Uterus (tissue), 4 donors: ENCODE measurements at places on chromosomes 12 and 14.

DNA sequence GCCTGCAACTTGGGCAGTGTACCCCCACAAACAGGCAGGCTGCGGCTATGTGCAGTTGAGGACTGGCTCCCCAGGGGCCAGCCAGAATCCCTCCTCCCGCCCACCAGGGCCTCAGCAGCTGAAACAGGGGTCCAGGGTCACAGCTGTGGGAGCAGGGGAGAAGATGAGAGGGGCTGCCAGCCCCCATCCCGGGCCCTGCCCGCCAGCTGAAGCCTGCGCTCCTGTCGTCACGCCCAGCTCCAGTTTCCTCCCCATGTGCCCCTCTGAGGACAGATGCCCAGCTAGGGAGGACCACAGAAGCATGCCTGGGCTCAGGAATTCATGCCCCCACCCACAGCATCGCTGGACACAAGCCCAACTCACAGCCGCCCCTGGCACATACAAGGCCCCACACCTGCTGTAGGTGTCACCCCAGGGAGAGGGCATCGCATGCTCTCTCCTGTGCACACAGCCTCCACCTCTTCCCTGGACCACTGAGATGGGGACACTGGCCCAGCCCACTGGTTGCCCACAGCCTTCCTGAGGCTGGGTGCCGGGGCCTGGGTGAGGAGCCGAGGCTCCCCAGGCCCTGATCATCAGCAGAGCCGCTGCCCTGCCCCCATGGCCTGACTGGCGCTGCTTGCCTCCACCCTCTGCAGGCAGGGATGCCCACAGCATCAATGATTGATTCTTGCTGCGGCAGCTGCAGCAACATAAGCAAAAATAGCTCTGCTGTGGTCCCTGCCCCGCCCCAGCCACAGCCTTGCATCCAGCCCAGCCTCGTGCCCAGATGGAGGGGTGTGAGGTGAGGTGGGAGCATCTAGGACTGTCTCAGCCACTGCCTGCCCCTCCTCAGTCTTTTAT, 3.7 kb upstream of the CLBA1 start:
- no peak overlapping the region for H3K4me3 ChIP-seq
- H3K27me3 ChIP-seq, result no peaks in the 10 kb centered on the region
- no peaks in the 10 kb centered on the region for H3K4me1 ChIP-seq
- H3K27ac ChIP-seq, result no peak overlapping the region

- no peaks in the 10 kb centered on the region for H3K4me1 ChIP-seq
- DNase-seq, result peak; percentile 81
- no peaks in the 10 kb centered on the region for H3K27me3 ChIP-seq
- peak overlapping the region; percentile 68 for H3K4me3 ChIP-seq
- peak overlapping the region; percentile 48 for H3K27ac ChIP-seq
Observed at GRCh38 chr14:79278798-79279644, 932.3 kb downstream of the DIO2 start.

GRCh38 chr12:19615384-19615725, 176.1 kb downstream of the AEBP2 start:
- H3K4me1 ChIP-seq, result no peaks in the 10 kb centered on the region
- DNase-seq, result no peak
- H3K27me3 ChIP-seq, result no peaks in the 10 kb centered on the region
- no peak overlapping the region for H3K27ac ChIP-seq

DNA sequence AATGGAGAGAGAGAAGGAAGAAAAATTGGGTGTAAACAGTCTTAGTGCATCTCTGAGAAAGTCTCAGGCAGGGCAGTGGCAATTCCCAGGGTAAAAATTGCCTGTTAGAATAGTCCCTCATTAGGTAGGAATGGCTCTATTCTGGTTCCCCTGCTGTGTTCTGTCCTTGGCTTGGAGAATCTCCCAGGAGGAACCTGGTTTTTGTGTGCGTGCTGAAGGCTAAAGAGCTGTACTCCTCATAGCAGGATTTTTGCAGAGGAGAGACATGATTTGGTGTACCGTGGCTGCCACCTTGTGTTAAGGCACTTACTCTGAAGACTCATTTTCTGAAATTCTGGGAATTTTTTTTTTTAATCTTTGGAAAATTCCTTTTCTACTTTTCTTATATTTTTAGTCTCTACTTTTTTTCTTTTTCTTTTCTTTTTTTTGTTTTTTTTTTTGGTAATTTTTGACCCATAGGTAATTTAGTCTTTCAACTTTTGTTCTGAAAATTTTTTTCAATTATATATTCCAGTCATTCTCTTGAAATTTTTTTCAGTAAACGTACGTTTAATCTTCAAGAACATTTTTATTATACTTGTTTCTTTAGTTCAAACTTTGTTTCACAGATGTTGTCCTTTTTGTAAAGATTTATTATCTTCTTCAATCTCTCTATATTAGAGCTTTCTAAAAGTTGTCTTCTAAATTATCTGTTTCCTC, 63.8 kb downstream of the FBXO33 start:
- H3K4me1 ChIP-seq, result no peaks in the 10 kb centered on the region
- peak; percentile 33 for DNase-seq
- no peak overlapping the region for H3K27ac ChIP-seq
- no peak overlapping the region for H3K4me3 ChIP-seq
- no peaks in the 10 kb centered on the region for H3K27me3 ChIP-seq

- H3K27me3 ChIP-seq, result no peaks in the 10 kb centered on the region
- DNase-seq, result no peak
- no peak overlapping the region for H3K4me3 ChIP-seq
- no peaks in the 10 kb centered on the region for H3K36me3 ChIP-seq
- H3K4me1 ChIP-seq, result no peaks in the 10 kb centered on the region
Observed at GRCh38 chr14:98510392-98510791, 761.6 kb downstream of the BCL11B start.

DNA sequence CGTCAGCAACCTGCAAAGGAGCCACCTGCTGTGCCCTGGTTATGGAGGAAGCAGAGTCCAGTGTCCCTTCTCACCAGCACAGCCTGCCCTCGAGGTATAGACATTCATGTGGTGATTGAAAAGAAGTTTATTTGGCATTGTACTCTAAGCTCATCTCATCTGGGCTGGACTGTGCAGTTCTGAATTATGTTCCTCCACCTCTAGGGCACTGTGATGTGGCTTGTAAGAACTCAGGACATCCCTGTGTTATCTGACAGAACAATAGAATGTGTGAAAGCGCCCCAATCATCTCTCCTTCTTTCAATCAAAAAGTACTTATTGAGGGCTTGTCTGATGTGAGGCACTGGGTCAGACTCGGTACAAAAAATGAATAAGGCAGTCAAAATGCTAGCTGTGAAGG, 140.1 kb downstream of the DHRS2 start:
- H3K4me1 ChIP-seq, result no peaks in the 10 kb centered on the region
- H3K36me3 ChIP-seq, result no peaks in the 10 kb centered on the region
- no peak for DNase-seq
- no peak overlapping the region for H3K4me3 ChIP-seq

- no peak overlapping the region for H3K27ac ChIP-seq
- no peaks in the 10 kb centered on the region for H3K27me3 ChIP-seq
- no peak for DNase-seq
Observed at GRCh38 chr12:70031046-70031445, 206.0 kb downstream of the MYRFL start.

- no peak overlapping the region for H3K27ac ChIP-seq
- DNase-seq, result no peak
- H3K36me3 ChIP-seq, result no peaks in the 10 kb centered on the region
- no peak overlapping the region for H3K4me3 ChIP-seq
- H3K4me1 ChIP-seq, result no peaks in the 10 kb centered on the region
- no peaks in the 10 kb centered on the region for H3K27me3 ChIP-seq
Observed at GRCh38 chr12:56808954-56809353, 45.8 kb downstream of the HSD17B6 start.

DNA sequence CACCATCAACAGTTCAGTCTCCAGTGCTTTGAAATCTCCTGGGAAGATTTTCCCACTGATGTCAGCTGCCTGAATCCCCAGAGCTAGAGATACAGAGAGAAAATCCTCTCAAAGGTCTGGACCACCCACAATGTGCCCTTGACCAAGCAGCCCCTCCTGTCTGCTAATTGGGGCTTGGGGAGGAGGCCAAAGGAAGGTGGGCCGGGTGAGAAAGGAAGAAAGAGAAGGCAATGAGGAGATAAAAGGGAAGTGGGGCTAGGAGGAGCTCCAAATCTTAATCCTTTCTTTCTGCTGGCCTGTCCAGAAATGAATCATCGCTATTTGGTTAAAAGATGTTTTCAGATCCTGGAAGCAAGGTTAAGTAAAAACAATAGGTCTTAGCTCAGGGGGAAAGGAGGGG, 322.9 kb downstream of the BCL11B start:
- no peaks in the 10 kb centered on the region for H3K36me3 ChIP-seq
- no peak for DNase-seq
- no peak overlapping the region for H3K27ac ChIP-seq
- no peaks in the 10 kb centered on the region for H3K27me3 ChIP-seq
- H3K4me3 ChIP-seq, result no peak overlapping the region

DNA sequence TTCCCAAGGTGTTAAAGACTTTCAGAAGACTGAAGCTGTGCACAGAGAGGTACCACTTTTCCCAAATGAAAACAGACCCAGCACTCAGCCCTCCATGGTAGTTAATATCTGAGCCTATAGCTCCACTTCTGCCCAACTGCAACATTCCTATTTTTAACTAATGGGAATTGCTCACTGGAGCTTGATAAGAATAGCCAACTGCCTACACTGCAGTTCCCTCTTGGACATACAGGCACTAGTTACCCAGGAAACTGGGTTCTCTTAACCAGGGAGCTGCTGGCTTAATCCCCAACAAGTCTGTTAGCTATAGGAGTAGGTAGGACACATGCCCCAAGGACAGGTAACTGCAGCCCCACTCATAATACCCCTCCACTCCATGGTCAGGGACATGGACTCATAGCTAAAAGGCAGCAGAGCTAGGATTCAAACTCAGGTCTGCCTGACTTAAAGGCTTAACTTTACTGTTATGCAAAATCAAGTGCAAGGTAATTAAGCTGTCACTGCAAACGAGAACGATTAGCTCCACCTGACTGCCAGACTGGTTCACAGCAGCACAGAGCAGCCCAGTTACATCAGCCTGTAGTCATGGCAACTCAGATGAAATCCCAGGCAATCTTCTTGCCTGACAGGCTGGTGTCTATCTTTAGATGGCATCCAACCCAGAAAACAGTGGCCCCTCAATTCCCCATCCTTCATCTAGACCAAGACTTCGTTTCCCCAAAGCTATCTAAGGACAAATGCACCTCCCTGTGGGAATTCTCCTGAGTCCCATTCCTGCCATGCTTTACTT, 77.1 kb upstream of the ACTN1 start:
- DNase-seq, result peak; percentile 53
- H3K4me1 ChIP-seq, result peaks cover 3% of the 10 kb centered on the region
- no peaks in the 10 kb centered on the region for H3K36me3 ChIP-seq
- no peaks in the 10 kb centered on the region for H3K27me3 ChIP-seq
- H3K27ac ChIP-seq, result peak overlapping the region; percentile 42
- H3K4me3 ChIP-seq, result no peak overlapping the region

DNA sequence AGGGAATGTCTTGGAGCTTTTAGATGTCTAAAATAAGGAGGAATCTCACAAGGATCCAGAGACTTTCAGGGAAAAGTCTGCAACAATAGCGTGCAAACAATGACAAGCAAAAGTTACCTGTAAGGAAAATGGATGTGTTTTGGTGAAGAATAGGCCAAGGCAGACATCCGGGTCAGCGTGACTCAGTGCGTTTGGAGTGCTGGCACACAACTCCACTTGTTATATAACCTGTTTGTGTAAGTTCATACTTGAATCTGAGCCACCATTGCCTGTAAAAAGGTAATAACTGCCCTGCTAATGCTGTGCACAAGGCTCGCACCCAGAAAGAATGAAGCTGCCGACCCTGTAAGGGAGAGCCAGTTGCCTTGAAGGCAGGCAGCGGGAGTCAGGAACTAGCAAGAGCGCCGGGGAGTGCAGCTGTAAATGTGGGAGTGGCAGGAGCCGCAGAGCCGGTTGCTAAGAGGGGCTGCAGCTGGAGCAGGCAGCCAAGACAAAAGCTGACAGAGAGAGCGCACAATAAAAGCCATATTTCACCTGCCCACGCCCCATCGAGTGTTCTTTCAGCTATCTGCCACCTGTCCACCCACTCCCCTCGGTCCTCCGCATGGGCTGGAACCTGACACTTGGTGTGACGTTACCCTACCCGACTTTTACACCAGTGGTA, 638.5 kb upstream of the MIS18BP1 start:
- peak; percentile 16 for DNase-seq
- H3K27ac ChIP-seq, result peak overlapping the region; percentile 25
- no peaks in the 10 kb centered on the region for H3K36me3 ChIP-seq
- H3K4me1 ChIP-seq, result no peaks in the 10 kb centered on the region
- no peak overlapping the region for H3K4me3 ChIP-seq

DNA sequence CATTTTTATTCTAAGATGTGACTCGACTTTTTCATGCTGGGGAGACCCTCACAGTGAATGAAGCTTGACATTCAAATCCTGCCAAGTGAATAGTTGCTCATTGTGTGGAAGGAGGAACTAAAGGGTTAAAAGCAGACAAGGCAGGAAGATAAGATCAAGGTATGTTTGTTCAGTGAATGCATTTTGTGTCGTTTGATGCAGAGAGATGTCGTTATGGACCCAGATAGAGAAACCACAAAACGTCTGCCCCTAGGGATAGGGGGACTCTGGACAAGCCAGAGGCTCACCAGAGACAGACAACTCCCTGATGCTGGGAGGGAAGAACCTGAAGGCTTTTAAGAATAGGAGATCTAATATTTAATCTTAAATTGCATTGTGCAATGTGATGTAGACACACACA, 72.5 kb upstream of the MYL2 start:
- no peak overlapping the region for H3K27ac ChIP-seq
- no peak for DNase-seq
- no peaks in the 10 kb centered on the region for H3K4me1 ChIP-seq
- no peaks in the 10 kb centered on the region for H3K27me3 ChIP-seq

DNA sequence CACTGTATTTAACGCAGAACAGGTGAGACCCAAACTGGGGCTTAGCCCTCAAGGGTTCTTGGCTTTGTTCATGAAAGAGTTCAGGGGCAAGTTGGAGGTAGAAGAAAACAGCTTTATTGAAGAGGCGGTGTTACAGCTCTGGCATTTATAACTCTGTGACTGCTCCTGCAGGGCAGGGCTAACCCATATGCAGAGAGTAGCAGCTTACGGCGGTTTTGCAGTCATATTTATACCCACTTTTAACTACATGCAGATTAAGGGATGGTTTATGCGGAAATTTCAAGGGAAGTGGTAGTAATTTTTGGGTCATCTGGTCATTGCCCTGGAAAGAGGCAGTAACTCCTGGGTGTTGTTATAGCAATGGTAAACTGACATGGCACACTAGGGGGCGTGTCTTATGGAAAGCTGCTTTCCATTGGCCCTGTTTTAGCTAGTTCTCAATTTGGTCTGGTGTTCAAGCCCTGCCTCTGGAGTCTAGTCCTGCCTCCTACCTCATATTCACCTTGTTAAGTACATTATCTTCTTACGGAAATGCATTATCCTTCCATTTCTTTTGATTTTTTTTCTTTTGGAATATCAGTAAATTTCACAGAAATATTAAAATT, 1.8 kb upstream of the IAPP start:
- no peak overlapping the region for H3K27ac ChIP-seq
- H3K36me3 ChIP-seq, result no peaks in the 10 kb centered on the region
- no peak for DNase-seq

GRCh38 chr12:13288937-13289652, 92.6 kb downstream of the EMP1 start:
- H3K27me3 ChIP-seq, result no peaks in the 10 kb centered on the region
- H3K4me1 ChIP-seq, result no peaks in the 10 kb centered on the region
- no peaks in the 10 kb centered on the region for H3K36me3 ChIP-seq
- no peak overlapping the region for H3K27ac ChIP-seq
- H3K4me3 ChIP-seq, result no peak overlapping the region
